ENCODE measurements at places on chromosomes 13 and 19.
A peak's percentile ranks its signal among the peaks of the same experiment; 100 is the strongest.

GRCh38 chr13:77703408-77703807 lies 5.9 kb downstream of the SLAIN1 start:
- DNase-seq, result no peak

DNA sequence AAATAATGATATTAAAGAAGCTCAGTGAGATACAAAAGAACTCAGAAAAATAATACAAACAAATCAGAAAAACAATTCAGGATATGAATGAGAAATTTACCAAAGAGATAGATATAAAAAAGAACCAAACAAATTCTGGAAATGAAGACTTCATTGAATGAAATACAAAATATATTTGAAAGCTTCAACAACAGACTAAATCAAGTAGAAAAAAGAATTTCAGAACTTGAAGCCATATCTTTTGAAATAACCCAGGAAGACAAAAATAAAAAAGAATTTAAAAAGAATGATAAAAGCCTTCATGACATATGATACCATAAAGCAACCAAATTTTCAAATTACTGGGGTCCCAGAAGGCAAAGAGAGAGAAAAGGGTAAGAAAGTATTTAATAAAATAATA lies 9.6 kb downstream of the LEUTX start:
- DNase-seq, result no peak

- DNase-seq, result no peak
Measured at GRCh38 chr19:14073925-14074838, 1.6 kb downstream of the MISP3 start.

DNA sequence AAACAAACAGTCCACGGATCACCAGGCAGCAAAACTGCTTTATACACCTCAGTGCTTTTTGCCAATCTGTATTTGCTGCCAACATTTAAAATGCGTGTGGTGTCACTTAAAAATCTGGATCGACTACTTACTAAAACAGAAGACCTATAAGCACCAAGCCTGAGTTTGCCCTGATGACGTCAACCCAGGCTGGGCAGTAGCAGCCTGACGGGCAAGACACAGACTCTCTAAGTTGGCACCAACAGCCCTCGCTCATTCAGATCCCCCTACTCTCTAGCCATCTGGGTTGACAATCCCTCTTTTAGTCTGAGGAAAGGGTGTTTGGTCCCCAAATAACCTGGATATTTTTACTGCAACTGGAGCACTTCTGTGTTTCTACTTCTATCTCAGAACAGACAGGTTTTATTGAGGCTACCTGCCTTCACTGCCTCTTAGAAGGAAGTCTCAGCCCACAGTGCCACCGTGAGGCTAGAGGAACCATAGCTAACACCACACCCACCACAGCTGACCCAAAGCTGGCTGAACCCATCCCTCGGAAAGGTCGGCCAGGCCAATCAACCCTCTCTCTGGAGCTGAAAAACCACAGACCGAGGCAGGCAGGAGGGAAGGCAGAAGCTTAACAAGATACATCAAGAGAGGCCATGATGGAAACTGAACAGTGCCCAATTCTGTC lies 6.9 kb downstream of the SUGP2 start:
- DNase-seq, result no peak

GRCh38 chr13:40137400-40137799 lies 481.9 kb downstream of the COG6 start:
- no peak for DNase-seq

GRCh38 chr19:19461671-19462622 lies 53.4 kb downstream of the TSSK6 start:
- DNase-seq, result no peak

- DNase-seq, result no peak
Measured at GRCh38 chr13:111514610-111515306, 194.3 kb downstream of the TEX29 start.

- no peak for DNase-seq
Measured at GRCh38 chr19:10858204-10858828, 10.1 kb downstream of the C19orf38 start.

DNA sequence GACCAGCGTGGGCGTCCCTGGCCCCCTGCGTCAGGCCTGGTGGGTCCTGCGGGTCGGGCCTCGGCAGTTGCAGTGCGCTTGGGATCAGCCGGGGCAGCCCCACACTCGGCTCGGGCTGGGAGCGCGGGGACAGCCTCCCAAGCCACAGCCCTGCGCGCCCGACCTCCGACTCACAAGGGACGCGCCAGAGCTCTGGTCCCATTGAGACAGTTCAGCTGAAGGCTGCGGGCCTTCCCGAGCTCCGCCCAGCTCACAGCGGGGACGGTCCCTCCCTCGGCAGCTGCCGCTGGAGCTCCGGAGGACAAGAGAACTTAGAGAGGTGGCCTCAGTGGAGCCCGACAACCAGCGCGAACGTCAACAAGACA lies 45.7 kb upstream of the ZNF730 start:
- peak; percentile 24 for DNase-seq

DNA sequence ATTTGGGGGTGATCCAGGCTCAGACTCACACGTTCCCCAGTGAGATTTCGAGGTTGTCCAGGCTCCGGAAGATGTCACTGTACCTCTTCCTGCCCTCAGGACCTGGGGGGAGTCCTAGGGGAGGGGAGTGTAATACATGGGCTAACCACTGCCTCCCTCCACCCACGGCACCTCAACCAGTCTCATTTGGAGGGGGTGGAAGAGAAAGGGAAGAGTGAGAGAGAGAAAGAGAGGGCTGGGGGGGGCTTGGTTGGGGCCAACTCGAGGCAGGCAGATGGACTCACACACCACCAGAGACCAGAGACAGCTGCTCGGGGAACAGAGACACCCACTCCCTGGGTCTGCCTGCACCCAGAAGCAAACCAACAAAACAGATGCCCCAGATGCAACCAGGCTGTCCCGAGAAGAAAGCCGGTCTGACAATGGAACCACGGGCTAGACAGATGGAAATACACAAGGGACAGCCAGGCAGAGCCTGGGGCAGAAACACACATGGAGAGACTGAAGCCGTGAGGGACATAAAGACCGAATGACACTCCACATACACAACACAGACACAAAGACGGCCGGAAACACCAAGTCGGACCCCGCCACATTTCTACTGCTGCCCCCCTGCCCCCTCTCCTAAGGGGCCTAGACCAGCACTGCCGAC lies 825 bp downstream of the GMIP start:
- no peak for DNase-seq

DNA sequence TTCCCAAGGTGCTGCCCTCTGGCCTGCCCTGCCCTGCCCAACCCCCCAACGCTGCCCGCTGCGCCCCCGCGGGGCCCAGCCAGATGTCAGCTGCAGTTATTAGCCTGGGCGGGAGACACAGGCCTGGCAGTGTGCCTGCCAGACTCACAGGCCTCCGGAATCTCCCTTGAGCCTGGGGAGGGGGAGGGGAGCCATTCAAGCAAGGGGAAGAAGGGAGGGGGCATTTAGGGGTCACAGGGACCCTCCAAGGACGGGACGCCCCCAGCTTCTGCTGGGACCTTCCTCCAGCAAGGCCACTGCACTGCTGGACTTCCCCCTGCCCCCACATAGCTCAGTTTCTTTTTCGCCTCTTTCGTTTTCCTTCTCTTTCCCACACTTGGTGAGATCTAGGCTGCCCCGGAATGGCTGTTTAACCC lies 2.6 kb upstream of the JUNB start:
- no peak for DNase-seq

DNA sequence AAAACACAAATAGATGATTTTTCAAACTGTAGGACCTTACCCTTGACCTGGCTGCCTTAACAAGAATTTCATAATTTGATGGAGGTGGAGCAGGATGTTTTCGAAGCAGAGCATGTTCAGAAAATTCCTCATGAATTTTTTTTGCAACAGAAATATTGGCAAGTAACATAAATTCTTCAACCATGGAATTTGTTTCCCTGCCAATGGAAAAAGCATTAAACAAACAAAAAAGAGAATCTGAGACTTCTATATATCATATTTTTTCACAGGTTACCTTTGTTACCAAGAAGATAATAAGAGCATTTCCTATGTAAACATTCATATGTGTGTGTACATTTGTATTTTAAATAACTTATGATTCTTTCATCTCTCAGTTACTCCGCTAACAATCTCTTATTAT lies 18.3 kb downstream of the DIS3 start:
- DNase-seq, result no peak

GRCh38 chr19:5978606-5979552 lies 939 bp upstream of the RANBP3 start:
- DNase-seq, result no peak

- no peak for DNase-seq
Measured at GRCh38 chr13:39531646-39532045, 71.3 kb downstream of the LHFPL6 start.

GRCh38 chr19:40005691-40006272 lies 8.9 kb downstream of the ZNF546 start:
- DNase-seq, result no peak

GRCh38 chr13:46797501-46798237 lies 708 bp upstream of the ESD start:
- no peak for DNase-seq

DNA sequence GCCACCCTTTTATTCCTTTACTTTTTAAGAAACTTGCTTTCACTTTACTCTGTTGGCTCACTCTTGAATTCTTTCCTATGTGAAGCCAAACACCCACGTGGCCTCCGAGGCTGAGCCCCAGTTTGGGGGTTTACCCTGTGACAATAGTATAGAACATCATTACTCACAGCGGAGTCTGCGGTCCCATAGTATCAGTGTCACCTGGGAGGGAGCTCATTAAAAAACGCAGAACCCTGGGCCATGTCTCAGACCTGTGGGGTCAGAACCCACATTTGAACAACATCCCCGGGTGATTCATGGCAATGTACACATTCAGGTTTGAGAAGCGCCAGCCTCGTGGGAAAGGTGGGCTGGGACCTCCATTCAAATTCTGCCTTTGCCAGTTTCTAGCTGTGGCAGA lies 36.0 kb upstream of the UBL3 start:
- DNase-seq, result no peak

- peak; percentile 46 for DNase-seq
Measured at GRCh38 chr13:41668130-41668757, 210.9 kb downstream of the RGCC start.

GRCh38 chr19:33798681-33799111 lies 2.0 kb downstream of the KCTD15 start:
- DNase-seq, result no peak

DNA sequence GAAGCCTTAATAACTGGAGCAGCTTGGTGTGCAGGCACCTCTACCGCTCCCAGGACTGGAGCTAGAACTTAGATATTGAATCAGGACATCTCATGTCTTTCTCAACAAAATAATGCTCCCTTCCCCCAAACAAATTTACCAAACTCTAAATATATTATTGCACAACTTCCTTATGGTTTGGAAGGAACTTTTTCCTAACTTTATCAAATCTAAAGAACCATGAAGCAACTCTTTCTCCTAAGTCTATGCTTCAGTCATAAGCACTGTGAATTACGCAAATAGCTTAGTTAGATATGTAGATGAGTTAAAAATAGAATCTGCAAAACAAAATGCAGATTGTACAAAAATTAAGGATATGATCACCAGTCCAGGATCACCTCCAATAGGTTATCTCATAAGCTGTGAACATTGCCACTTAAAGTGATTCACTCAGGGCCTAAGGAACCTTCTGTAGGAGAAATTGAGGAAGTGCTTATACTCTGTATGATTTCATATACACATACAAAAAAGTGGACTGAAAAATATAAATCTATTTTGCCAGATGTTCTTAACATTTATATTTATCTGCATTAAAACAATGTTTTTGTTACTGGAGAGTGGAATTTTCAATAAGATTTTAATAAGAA lies 20.4 kb upstream of the MAB21L1 start:
- no peak for DNase-seq

- DNase-seq, result no peak
Measured at GRCh38 chr13:92894447-92894846, 332.2 kb upstream of the GPC6 start.

DNA sequence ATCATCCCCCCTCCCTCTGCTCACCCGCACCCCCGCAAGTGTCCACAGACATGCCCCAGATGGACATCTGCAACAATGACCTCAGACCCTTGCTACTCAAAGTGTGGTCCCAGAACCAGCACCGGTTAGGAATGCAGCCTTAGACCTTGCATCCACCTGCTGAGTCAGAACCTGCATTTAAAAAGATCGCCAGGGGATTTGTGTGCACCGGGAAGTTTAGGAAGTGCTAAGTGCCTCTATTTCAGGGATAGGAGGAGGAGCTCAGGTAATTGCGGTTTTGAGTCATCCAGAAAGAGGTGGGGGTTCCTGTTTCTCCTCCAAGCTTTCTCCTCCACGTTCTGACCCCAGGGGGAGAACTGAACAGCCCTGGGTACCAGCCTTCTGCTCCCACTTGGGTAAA lies 46.2 kb downstream of the CACNA1A start:
- no peak for DNase-seq

- DNase-seq, result no peak
Measured at GRCh38 chr19:10687518-10688288, 13.5 kb upstream of the QTRT1 start.

DNA sequence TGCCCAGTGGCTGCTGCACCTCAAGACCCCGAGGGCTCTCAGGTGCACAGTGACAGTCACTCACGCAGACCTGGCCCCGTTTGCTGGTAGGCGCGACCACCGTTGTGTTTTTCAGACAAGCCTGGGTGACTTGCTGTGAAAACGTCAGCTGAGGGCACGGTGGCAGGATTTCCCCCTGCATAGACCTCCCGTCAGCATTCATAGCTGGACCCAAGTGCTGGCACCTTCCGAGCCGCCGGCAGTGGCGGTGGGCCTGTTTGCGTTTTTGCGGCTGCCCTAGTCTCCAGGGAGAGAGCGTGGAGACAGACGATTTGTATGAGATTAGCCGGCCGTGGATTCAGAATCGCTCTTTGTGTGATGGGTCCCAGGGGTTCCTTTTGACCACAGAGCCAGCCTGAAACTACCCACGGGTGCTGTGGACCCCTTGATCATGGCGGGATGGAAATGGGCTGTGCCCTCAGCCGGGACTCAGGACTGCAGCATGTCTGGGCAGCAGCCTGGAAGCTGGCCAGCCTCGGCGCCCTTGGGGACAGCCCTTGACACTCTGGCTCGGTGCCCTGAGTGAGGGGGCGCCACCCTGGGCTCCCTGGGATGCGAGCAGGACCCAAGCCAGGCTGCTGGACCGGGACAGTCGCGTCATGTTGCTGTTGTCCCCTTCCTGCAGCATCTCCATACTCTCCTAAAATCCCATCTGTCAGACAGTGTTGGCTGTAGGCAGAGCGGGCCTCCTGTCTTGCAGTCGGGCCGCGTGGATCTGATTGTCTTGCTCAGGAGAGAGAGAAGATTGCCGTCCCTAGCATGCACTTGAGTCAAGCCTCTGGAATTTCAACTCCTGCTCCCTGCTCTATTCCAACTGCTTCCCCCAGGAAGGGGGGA lies 8.6 kb downstream of the KDM4B start:
- no peak for DNase-seq

- no peak for DNase-seq
Measured at GRCh38 chr13:27658546-27658945, 36.9 kb downstream of the POLR1D start.

DNA sequence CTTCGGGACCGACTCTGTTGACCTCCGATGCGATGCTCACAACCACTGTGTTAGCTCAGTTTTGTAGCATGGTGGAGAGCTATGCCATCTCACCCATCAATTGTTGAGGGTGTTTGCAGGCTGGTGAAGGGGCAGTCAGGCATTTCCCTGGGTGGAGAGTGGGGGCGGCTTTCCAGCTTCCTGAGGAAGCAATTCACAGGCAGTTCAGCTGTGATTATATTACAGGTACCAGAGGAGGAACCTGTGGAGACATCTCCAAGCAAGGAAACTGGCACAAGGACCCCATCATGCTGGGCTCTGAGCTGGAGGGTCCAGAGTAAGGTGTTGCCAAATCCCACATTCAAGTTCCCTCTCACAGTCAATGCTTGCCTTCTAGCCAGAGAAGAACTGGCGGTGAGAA lies 166.0 kb upstream of the ZNF536 start:
- no peak for DNase-seq
